Urinary bladder (tissue), 4 donors: ENCODE measurements at places on chromosomes 7 and 10. TPM values are rescaled to one million over a fixed set of nuclear protein-coding genes. Genes with fewer than 3 reads are reported as not detected.

DNA sequence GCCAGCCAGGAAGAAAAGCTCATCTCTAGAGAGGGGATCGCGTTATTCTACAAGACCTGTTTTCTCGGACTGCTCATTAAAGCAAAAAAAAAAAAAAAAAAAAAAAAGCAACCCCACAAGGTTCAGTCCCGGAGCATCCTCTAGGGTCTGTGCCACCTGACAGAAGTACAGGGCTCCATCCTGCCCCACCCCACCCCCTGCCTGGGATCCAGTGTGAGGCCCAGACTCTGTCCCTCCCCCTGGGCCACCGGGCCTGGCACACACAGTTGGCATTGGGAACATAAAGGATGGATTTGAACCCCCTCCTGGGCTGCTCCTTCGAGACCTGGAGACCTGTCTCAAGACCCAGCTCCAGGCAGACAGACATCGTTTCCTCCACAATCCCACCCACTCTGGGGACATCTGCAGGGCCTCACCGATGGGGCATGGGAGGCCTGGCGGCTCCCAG is 688 bp downstream of the ORAI2 start:
- no peak for DNase-seq

Gene GPRIN2
- 1.2 TPM for total RNA-seq

GRCh38 chr7:128796327-128796726 is 4.6 kb downstream of the CCDC136 start:
- no peak for DNase-seq

DNA sequence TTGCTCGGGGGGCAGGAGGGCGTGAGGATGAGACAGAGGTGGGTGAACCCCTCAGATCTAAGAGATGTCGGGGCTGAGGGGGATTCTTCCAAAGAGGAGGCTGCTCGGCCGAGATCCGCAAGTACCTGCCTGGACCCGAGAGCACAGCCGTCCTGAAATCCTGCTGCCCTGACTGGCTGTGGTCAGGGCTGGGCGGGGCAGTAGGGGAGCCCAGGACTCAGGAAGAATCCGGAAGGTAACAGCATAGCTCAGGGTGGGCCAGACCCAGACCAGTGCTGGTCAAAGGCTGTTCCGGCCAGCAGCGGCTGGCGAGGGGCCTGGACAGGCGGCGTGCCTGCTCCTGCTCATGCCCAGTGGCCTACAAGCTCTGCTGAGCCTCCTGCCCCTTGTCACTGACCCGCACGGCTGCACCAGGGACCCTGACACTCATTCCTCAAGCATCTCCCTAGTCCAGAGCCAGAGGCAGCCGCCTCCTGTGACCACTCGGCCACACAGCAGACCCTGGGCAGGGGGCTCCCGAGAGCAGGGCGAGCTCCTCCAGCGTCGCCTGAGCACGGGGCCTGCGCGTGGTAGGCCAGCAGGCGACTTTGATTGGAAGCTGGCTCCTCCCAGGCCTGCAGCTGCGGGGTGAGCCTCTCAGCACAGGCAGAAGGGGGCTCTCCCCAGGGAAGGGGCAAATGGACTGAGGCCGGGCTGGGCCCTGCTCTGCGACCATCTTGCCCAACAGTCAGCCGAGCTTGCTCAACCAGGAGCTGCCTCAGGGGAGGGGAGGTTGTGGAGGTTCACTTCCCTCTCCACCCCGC is 3.1 kb upstream of the ADAP1 start:
- DNase-seq: no peak
